ENCODE measurements at places on chromosomes 13 and 19.

GRCh38 chr13:111658145-111659100 is 338.0 kb downstream of the TEX29 start:
- no peak for DNase-seq

DNA sequence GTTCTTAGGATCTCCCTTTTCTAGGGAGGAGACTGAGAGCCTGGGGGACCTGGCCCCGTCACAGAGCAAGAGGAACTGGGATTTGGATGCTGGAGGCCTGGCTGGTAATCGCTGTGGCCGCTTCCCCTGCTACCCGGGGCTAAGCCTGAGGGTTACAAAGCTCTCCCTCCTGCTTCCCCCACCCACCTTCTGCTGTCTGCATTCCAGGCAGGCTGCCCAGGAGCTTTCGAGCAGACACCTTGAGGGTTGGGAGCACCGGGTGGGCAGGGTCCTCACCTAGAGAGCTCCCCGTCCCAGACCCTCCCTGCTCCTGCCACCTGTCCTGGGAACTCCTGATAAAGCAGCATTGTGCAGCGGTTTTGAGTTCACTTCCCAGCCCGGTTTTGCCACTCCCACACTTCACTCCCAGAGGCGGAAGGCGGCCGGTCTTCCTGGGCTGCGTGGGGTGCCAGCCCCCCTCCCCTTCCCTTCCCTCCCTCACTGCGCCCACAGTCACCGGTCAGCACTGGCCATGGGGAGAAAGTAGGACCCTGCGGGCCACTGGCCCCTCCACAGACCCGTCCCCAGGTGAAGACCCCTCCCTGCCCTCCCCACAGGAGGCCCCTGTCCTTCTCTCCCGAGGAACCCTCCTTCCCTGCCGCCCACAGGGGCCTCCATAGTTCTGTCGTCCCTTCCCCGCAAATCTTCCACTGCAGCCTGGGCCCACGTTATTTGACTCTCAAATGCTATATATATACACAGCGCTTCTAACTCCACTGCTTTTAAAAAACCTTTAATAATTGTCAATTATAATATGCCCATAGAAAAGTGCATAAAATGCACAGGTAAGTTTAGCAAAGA is 8.1 kb downstream of the PAK4 start:
- no peak for DNase-seq

DNA sequence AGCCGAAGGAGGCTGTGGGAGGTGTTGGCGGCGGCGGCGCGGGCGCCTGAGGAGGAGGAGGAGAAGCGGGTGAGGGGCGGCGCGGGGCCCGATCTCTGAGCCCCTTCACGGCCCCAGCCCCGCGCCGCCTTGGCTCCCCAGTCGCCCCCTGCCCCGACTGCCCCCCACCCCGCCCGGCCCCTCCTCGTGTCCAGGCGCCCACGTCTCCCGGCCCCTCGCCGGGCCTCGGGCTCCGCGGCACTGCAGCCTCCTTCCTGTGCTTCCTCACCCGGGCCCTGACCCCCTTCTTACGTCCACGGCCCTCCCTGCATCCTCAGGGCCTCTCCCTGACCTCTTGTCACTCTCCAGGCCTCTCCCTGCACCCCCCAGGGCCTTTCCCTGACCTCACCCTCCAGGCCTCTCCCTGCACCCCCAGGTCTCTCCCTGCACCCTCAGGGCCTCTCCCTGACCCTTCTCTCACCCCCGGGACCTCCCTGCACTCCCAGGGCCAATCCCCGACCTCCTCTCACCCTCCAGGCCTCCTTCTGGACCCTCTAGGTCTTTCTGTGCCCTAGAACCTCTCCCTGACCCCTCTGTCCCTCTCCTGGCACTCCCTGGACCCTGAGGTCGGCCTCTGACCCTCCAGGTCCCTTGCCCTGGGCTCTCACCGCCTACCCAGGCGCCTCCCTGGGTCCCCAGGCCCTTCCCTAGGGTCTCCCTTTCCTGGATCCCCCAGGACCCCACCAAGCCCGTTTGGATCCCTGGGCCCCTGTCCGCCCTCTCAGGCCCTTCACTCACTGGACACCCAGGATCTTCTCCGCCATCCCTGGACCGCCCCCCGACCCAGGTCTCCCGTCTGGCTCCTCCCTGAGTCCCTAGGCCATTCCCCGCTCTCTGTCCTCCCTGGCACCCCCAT is 460 bp downstream of the KMT5C start:
- DNase-seq = peak; percentile 58

DNA sequence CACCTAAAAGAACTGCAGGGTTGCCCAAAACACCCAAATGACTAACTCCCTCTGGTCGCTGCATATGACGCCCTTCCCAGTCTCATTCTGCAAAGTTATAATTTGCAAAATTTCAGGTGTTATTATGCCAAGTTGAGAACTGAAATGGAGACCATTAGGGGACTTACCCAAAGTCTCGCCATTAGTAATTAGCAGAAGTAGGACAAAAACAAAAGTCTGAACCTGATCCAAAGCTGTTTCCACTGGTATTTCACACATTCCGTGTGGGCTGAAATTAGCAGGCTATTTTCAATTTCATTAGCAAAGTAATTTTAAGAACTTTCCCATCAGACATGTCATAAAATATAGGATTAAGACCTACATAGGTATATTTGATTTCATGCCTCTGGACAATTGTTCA is 6.8 kb downstream of the RUBCNL start:
- no peak for DNase-seq

DNA sequence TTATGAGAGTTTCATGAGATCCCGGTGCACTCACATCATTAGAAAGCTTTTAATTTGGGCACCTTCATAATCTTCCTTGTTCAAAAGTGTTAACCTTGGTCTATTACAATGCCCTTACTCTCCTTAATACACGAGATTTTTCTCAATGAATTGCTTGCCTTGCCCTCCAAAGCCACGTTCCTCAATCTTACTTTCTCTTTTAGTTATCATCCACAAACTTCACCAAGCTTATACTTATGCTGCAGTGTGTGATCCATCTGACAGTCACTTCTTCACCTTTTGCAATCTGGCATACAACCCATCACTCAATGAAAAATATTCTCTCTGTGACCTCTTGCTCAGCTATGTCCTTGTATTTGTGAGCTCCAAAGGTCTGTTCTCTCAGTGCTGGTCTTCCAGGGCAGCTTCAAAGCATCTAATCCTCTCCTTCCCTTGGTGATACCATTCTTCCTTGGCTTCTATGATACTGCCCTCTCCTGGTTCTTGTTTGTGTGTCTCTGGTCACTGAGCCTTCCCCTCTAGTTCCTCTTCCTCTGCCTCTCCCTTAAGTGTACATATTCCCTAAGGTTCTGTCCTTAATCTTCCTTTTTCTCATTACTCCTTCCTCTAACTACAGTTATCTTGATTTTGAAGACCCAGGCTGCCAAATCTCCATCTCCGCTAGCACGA is 202.2 kb upstream of the STARD13 start:
- DNase-seq = no peak

- DNase-seq = no peak
These were observed 3.6 kb downstream of the ISOC2 start for GRCh38 chr19:55457683-55458457.

DNA sequence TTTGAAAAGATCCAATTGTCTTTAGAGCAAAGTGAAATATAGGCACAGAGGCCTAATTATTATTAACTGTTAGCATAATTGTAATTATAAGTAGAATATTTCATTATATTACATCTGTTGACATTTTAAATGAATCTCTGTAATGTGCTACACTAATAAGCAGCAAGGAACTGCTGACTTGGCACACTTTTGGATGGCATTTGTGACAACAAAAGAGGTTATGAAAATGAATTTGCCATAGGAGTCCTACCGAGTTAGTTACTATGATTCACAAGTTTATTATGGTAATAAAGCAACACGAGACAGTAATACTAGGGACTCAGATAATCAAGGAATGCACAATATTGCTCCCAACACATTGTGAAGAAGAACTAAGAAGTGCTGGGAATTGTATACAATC is 213.8 kb upstream of the PCDH9 start:
- no peak for DNase-seq
